Hematopoietic multipotent progenitor cell (in vitro differentiated cells): ENCODE measurements at places on chromosomes 3 and 15.
A peak's percentile ranks its signal among the peaks of the same experiment; 100 is the strongest.

- DNase-seq, result no peak
These were observed 24.7 kb downstream of the ZNF80 start for GRCh38 chr3:114212646-114213045.

DNA sequence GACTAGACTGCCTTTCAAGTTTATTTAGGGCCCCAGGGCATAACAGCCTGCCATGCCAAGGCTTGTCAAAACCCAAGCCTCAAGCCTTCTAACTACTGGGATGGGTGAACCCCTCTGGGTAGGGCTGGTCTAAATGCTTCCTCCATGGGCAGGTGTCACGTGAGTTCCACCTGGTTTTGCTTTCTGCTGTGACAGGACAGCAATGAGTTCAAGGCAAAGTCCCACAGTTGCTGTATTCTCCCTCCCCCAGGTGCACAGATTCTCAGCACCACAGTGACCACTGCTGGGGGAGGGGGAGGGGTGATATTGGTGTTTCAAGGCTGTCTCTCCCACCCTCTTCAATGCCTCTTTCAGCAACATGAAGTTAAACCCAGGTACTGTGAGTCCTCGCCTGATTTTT is 46.9 kb upstream of the UBE2Q2 start:
- no peak for DNase-seq

- DNase-seq, result no peak
These were observed 112.1 kb downstream of the GOLIM4 start for GRCh38 chr3:167983583-167983982.

DNA sequence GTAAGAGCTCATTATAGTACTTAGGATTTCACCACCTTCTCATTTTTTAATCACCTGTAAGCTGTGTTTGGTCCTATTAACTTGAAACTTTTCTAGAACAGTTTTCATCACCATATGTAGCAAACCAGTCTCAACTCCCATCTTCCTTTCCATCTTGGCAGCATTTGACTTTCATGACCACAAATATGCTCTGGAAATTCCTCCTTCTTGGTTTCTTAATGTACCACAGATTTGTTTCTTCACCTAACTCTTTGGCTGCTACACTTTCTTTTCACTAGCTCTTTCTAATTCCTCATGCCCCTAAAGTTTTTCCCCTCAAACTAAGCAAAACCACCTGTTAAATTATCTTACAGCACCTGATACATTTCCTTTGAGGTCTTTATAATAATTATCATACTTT is 13.2 kb upstream of the NMB start:
- no peak for DNase-seq

GRCh38 chr3:188627652-188628051 is 473.7 kb downstream of the LPP start:
- no peak for DNase-seq

- DNase-seq, result no peak
These were observed 858.8 kb downstream of the FHIT start for GRCh38 chr3:60392501-60392900.

- no peak for DNase-seq
These were observed 381.1 kb downstream of the OXSM start for GRCh38 chr3:26171006-26171405.

DNA sequence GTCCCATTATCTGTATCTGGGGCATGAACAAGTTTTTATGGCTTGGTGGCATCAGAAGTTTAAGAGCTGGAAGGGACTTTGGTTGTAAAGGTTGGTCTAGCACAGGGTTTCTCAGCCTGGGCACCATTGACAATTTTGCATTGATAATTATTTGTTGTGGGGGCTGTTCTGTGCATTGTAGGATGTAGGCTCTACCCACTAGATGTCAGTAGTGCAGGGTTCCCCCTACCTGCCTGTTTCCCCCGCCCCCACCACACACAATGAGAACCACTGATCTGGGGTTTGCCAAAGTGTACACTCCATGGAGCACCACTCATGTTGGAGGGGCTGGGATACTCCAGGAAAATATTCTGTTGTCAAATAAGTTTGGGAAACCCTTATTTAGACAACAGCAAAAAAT is 42.7 kb downstream of the PLCL2 start:
- peak; percentile 42 for DNase-seq

- DNase-seq, result no peak
These were observed 6.8 kb upstream of the PKM start for GRCh38 chr15:72237853-72238224.

GRCh38 chr15:98164571-98164970 is 204.1 kb downstream of the ARRDC4 start:
- DNase-seq, result no peak

- no peak for DNase-seq
These were observed 22.2 kb upstream of the TRIM42 start for GRCh38 chr3:140655678-140656077.

DNA sequence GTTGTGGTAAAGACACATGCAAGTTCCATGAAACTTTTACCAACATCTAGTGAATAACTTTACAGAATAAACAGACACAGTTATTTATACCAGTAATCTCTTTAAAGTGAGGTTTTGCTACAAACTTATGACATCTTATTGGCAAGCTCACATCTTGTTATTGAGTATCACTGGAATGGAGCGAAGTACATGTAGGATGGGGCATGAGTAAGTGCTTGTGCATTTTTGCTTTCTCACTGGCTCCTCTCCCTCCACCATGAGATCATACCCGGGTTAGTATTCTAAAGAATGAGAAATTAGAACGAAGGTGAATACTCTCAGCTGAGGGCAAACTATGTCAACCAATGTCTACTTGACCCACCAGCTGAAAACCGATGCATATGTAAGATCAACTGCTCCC is 193.3 kb upstream of the ZNF717 start:
- DNase-seq, result no peak

DNA sequence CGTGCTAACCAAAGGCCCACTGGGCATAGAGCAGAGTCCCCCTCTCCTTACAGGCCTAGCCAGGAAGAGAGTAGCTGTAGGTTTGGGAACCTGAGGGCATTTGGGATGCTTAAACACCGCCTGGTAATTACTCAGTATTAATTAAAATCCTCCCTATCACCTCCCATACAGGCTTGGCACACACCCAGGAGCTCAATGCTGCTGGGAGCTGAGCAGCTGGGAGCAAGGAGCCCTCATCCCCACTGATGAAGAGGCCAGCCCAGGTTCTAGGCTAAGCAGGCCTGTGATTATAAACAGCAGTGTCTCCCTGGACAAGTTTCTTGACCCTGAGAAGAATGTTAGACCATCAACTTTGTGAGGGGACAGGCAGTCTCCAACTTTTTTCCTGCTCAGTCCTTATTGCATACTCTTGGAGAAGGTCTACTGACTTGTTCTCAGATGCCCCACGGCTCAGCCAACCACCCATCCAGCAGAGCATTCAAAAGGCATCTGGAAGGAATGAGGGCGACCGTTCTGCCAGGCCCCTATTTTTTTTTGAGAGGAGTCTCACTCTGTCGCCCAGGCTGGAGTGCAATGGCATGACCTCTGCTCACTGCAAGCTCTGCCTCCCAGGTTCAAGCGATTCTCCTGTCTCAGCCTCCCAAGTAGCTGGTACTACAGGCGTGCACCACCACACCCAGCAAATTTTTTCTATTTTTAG is 1.3 kb upstream of the PRKAR2A start:
- DNase-seq, result no peak

DNA sequence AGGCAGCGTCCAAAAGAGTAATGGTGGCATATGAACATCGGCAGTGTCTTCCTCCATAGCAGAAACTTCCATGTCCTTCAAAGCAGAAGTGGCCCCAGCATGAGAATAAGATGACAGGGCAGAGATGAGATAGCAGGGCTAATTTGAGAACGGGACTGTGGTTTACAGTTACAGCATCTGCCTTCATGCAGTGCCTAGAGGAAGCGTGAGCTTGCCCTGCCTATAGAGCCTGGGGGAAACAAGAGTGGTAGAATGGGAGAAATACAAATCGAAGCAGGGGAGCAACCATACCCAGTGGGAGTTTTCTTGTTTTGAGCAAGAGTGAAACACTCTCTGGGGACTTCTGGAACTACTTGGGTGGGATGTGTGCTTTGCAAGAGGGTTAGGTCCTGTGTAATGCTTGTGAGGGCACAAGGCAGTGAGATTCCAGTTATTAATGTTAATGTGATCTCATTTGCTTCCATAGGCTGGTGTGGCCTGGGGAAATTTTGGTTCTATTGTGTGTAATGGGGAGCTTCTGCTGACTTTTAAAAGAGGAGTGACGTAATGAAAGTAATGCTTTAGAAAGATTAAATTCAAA is 616.9 kb downstream of the ZIC1 start:
- DNase-seq, result no peak
